ENCODE measurements at places on chromosomes 6 and 20.

GRCh38 chr6:2182251-2182650 is 63.2 kb downstream of the GMDS start:
- no peak for DNase-seq

DNA sequence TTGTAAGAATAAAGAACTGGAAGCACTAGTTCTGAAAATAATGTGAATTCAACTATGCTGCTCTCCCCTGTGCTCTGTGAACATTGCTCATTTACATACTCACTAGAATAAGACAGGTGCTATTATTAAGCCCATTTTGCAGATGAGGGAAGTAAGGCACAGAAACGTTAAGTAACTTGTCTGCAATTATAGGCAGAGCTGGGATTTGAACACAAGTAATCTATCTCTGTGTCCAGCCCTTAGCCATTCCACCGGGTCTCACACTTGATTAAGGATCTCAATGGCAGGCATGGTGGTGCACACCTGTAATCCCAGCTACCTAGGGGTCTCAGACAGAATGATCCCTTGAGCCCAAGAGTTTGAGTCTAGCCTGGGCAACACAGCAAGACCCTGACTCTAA is 357.7 kb downstream of the CD83 start:
- no peak for DNase-seq

DNA sequence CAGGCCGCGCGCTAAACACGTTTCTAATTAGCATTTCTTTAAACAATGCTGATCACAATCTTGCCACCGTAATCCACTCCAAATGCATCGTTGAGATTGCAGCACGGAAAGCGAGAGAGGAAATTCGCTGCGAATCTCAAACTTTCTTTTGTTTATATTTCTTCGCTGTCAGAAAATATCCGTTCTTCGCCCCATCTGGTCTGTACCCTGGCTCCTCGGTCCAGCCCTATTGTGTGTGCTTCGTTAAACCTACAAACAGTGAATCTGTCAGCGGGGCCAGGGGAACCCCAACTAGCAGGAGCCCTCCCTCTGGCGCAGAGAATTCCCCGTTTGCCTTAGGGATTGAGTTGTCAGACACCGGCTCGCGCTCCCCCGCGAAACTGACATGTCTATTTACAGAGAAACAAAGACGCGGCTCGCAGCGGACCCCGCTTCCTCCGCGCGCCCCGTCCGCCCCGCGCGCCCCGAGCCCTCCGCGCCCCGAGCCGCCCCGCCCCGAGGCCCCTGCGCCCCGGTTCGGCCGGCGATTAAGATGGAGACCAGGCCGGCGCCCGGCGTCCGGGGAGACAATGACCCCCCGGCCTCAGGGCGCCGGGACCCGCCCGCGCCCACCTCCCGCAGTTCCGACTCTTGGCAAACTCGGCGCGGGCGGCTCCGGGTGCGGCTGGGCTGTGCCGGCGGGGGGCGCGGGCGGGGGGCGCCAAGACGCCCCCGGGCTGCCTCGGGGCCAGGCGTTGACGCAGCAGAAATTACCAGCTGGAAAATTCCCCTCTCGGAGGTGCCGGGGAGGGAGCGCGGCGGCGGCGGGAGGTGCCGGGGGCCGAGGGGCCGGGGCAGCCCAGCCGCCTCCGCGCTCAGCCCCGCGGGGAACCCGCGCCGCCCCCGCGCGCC is 874 bp downstream of the ZBTB46 start:
- no peak for DNase-seq

GRCh38 chr6:134002821-134003220 is 49.6 kb downstream of the SLC2A12 start:
- DNase-seq, result no peak

DNA sequence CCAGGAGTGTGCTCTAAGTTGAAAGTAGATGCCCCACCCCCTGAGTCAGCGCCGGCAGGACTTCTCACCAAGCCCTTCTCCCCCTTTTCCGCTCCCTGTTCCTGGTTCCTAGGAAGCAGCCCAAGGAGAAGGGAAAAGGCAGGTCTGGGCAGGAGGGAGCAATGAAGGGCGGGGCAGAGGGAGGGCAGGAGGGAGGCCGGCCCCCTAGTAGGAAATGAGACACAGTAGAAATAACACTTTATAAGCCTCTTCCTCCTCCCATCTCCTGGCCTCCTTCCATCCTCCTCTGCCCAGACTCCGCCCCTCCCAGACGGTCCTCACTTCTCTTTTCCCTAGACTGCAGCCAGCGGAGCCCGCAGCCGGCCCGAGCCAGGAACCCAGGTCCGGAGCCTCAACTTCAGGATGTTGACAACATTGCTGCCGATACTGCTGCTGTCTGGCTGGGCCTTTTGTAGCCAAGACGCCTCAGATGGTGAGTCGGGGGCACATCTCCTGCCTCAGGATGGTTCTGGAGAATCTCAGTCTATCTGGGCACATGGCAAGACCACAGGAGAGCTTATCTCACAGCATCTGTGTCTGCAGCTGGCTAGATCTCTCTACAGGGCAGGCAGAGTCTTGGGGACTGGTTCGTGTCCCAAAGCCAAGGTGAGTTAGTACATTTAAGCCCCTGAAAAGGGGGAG is at the start of gene PROCR:
TSS of gene PROCR (plus strand) at position 320 of the 681 bp plus-strand sequence. CDS start at position 403, 83 bp downstream.
- DNase-seq, result peak; percentile 89

DNA sequence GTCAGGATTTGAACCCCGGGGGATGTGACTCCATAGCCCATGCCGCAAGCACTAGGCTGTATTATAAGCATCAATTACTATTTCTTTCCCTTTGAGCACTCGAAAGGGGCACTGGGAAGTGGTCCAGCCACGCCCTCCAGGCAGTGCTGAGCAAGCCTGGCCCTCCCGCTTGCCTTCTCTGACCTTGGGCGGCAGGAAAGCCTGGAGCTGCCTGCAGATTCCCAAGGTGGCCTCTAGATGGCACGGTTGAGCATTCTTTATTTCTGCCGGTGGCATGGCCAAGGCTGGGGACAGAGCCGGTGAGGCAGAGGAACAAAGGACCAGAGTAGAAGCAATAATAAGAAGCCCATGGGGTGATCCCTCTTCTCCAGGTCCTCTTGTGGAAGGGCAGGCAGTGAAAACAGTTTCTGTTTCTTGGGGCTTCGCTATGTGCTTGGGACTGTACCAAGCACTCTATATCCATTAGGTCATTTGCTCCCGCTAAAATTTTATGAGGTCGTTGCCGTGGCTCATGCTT is 32.0 kb downstream of the ARHGAP40 start:
- peak; percentile 38 for DNase-seq

DNA sequence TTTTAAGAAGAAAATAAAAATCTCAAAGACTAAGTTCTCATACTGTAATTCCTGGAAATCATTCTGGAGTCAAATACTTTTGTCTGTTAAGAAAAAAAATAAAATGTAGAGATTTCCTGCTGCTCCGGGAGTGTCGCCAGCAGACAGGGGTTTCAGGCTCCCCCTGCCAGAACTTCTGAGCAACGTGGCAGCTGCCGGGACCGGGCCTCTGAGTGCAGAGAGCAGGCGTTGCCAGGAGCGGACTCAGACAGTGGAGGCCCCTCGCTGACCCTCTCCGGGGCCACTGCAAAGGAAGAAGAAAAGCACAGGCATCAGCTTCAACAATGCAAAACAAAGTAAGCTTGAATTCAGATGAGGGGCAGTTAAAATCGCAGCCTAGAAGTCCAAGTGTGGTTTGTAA is 95.5 kb downstream of the THBS2 start:
- peak; percentile 84 for DNase-seq

DNA sequence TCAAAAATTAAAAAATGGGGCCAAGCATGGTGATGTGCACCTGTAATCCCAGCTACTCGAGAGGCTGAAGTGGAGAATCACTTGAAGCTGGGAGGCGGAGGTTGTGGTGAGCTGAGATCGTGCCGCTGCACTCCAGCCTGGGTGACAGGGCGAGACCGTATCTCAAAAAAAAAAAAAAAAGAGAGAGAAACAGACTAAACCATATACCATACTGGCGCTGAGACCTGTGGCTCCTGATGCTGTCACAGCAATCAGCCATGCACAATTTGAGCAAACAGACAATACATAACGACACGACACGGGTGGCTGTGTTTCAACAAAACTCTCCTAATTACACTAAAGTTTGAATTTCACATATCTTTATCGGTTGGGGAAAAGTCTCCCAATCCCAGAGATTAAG is 14.9 kb upstream of the CBFA2T2 start:
- no peak for DNase-seq

GRCh38 chr6:155314773-155315515 is 660 bp upstream of the TFB1M start:
- peak; percentile 91 for DNase-seq

DNA sequence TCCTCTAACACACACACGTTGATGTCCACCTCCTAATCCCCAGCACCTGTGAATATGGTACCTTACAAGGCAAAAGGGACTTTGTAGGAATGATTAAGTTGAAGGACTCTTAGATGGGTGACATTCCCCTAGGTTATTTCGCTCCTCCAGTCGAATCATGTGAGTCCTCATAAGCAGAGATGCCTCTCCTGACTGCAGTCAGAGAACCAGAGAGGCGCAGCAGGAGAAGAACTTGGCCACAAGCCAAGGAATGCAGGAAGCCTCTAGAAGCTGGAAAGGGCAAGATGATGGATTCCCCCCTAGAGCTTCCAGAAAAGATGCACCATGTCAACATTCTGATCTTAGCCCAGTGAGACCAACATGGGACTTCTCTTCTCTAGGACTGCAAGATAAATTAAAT is 133.1 kb upstream of the PTPRT start:
- peak; percentile 27 for DNase-seq

GRCh38 chr6:166460473-166461437 is 78.0 kb upstream of the MPC1 start:
- peak; percentile 27 for DNase-seq

DNA sequence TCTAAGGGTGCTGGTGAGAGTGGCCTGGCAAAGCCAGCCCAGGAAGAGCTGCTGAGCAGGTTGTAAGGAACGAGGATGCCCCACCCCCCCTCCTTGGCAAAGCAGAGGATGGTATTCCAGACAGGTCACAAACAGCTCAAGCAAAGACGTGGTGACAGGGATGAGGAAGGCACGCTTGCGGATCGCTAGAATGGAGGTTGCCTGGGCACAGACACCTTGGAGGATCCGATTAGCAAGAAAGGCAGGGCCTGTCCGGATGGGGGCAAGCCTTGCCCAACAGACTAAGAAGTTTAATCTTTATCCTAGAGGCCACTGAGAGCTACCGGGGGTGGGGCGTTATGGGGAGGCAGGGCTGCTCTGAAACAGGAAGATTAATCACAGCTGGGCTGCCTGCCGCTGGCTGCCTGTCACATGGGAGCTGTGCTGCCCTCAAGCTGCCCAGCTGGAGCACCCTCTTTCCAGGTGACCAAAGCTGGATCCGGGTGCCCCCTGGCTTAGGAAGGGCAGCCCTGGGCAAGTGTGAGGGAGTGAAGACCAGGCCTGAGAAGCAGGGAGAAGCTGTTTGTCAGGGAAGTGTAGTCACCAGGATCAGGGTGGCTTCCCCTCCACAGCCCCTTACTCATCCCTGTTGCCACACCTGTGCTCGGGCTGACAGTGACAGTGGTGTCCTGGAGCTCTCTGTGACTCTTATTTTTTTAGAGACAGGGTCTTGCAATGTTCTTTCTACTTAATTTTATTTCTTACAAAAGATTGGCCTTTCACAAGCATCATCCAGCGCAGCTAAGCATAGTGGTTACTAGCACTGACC is 9.1 kb upstream of the MAPK13 start:
- peak; percentile 44 for DNase-seq

GRCh38 chr20:2358006-2358405 is 22.7 kb upstream of the TGM6 start:
- DNase-seq, result no peak

- no peak for DNase-seq
These were observed 293.6 kb upstream of the STXBP5 start for GRCh38 chr6:146910611-146911010.

- peak; percentile 71 for DNase-seq
These were observed 30.8 kb upstream of the COL19A1 start for GRCh38 chr6:69835414-69836179.

DNA sequence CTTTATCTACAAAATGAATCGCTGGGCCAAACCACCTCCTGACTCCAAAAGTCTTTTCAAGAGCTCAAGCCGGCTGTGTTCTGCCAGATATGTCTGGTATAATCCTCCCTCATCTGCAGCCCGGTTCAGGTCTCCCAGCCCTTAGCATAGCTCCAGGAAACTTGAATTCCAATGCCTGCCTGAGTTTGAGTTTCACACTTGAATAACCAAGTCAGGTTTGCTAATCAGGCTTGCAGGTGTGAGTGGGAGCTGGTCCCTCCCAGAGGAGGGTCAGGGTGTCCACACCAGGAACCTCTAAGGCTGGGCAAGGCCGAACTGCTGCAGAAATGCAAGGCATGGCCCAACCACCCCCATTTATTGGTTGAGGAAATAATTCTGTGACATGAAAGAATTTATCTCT is 96.6 kb downstream of the TMEM242 start:
- DNase-seq, result no peak

GRCh38 chr6:169112483-169113320 is 140.9 kb downstream of the THBS2 start:
- DNase-seq, result no peak

DNA sequence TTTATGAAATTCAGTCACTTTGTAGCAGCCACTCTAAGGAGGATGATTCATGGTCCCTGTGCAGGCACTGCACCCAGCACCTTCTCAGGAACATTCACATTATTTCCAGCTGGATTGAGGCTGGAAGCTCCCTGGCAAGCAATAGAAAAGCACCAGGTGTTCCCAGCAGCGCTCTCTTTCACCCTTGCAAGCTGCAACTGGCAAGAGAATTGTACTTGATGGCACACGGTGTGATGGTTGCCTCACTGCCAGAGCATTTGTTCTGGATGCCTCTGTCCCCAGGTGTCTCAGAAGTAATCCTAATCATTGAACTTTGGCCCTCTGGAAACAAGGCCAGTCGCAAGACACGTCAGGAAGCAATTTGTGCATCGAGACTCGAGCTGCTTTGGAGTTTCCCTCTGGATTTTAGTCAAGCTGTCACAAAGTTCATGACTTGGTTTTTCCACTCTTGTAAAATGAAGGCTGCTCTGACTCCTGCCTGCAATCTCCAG is 24.9 kb upstream of the PHACTR2 start:
- DNase-seq, result no peak

- no peak for DNase-seq
These were observed 50.1 kb downstream of the CTCFL start for GRCh38 chr20:57474816-57475215.

GRCh38 chr6:55456016-55456415 is 123.0 kb downstream of the HMGCLL1 start:
- no peak for DNase-seq

GRCh38 chr6:131575834-131576478 is 2.9 kb downstream of the ARG1 start:
- DNase-seq, result no peak

GRCh38 chr6:157884756-157885155 is 61.7 kb downstream of the SNX9 start:
- DNase-seq, result no peak
